ENCODE measurements at places on chromosomes 4 and X.

DNA sequence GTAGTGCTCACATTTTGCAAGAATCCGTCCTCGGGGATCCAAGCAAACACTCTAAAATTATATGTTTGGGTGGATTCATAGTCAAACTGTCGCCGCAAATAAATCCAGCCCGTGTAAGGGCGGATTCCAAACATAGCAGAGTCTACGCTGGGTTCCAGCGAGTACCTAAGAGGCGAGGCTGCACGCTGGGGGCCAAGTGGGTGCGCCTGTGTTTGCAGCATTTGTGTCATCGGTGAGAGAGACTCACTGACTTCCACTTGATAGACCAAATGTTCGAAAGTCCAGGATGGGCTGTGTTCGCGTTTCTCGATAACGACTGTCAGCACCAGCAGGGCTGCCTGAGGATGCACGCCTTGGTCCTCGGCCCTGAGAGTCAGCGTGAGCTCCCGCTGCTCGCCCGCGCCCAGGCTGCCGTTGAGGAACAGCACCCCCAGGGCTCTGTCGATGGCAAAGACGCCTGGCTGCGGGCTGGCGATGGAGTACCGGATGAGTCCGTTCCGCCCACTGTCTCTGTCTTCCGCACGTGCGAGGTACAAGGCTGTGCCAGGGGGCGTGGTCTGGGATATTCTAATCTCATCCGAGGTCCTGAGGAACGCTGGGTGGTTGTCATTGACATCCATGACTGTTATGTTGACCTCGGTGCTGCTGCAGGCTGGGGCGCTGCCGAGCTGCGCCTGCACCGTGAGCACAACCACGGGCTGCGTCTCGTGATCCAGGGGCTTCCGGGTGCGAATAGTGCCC, 158.7 kb downstream of the DCHS2 start:
- DNase-seq, result peak; percentile 14

DNA sequence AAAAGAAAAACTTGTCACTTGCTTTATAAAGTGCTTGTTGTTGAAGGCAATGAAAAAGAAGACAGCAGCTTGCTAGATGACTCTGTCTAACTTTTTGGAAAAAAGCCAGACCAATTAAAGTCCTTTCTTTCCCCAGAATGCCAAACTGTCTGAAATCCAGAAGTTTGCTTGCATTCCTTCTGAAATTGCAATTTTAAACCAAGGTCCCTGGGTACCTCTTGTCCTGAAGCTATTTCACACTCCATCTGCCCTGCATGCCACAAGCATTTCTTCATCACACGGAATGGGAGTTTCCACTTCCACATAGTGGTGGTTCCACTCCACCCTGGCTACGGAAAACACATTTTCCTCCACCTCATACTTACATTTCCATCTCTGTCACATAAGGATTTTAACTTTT, 101.0 kb downstream of the PAPSS1 start:
- no peak for DNase-seq

DNA sequence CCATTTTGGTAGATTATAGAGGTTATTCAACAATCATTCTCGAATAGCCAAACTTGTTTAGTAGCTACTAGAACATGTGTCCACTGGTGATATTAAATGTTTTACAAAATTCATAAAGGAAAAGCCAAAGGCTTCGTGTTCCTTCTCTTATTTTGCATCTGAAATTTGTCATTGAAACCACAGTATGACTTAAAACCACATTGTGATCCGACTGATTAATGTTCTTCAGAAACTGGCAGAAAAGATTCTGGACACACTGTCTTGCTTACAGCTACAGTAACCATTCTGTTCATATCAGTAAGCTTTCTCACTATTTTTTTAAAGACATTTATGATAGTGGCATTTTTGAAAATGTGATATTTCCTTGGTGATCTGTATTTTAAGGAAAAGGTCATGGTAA, 2.6 kb upstream of the SMARCA1 start:
- no peak for DNase-seq

DNA sequence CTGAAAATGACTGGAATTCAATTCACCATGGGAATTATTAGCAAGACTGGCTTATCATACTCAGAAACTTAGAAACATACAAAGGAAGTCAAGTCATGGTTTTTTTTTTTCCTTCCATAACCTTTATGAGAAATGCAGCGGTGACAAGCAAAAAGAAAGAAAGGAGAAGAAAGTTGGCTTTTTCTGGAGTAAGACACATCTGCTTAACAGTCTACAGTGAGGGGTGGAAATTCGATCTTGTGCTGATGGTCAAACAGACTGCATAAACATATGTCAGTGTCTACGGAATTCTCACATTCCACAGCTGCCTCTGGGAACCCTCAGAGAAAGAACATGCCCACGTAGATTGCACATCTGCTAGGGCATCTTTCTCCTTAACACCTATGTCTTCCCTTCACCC, 54.6 kb downstream of the PROM1 start:
- no peak for DNase-seq

DNA sequence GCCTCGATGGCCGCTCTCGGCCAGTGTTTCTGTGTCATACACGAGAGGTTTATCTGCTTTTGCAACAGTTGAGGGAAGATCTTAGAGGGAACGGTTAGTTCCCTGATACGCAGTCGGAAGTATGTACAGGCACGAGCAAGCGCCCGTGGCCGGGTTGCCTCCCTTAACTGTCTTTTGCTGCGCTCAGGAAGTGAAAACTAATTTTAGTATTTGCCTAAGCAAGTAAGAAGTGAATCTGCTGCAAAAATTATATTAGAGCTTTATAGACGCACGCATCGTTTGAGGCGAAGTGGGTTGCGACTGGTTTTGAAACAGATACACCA, 695 bp downstream of the MTM1 start:
- DNase-seq, result no peak

GRCh38 chr4:162952232-162952631, 214.5 kb downstream of the NAF1 start:
- DNase-seq, result no peak

GRCh38 chrX:136055651-136056221, 70.5 kb downstream of the SLC9A6 start:
- DNase-seq, result no peak

DNA sequence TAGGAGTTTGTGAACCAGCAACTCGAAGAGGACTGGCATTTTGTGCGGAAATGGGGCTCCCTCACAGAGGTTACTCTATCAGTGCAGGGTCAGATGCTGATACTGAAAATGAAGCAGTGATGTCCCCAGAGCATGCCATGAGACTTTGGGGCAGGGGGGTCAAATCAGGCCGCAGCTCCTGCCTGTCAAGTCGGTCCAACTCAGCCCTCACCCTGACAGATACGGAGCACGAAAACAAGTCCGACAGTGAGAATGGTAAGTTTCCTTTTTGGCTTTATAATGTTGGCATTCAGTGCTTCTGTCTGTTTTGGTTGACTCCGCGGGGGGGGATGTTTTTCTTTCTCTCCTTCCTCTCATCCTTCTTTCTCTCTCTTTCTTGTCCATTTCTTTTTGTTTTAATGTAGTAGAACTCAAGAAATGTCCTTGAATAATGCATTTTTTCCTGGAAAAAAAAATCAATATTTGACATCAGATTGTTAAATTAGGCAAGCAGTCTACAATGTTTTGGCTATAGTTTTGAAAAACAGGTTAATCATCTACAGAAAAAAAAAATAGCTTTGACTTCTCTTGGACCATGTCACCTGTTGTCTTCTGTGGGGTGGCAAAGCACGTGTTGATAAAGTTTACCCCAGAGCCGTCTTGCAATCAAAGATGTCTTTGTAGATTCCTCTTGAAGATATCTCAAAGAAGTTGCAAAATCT, 103.6 kb downstream of the TENM3 start:
- DNase-seq, result no peak

DNA sequence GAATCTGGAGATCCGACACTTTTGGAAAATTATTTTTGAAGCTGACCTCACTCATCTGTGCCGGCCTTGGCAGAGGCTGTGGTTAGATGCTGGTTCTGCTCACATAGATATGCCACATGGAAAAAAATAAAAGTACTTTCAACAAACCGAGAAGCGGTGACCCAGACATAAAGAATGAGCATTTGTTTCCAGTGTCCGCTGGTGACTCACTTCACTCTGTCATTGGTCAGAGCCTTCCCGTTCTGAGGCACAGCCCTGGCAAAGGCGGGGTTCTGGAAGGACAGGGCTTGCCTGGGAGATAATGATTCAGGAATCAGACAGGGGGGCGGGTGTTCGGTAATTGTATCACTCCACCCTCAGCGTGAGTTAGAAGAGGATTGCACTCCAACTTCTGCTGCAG, 172.4 kb upstream of the MXRA5 start:
- DNase-seq, result no peak

DNA sequence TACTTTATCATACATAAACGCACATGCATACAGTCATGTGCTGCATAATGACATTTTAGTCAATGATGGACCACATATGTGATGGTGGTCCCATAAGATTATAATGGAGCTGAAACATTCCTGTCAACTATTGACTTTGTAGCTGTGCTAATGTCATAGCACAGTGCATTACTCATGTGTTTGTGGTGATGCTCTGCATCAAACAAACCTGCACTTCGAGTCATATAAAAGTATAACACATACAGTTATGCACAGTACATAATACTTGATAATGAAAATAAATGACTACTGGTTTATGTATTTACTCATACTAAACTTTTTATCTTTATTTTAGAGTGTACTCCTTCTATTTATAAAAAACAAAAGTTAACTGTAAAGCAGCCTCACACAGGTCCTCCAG, 60.5 kb upstream of the MCUB start:
- DNase-seq, result no peak

DNA sequence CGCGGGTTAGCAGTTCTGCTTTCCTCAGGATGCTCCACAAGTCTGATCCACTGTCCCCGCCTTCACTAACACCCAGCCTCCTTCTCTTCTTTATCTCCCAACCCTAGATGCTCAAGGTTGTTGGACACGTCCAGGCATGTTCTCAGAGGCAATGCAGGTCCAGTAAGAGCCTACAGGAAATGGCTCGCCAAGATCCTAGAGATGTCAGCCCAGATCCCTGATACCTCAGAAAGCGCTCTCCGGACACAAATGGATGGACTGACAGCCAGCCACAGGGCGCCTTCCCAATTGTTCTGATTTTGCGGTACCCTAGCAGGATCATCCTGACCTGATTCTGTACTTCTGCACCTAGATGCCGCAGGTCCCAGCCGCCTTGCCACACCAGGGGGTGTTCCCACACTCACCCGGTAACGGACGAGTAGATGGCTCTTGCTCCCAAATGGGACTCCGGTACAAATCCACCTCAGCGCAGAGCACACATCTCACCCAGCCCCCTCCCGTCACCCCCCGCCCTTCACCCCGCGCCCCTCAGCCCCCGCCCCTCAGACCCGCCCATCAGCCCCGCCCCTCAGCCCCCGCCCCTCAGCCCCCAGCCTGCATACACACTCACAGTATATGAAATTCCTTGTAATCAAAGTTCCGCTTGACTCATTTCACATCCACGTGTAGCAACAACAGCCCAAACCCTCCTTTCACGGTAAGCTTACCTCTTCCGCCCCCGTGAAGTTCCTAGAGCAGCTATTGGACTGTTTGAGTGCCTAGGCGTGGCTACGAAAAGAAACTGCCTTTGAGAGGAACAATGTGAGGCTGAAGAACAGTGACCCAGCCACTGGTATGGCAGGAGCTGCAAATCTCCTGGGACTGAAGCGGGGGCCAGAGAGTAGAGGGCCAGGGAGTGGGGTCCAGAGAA, at the start of gene EDA2R:
Gene EDA2R, minus strand, starts transcription at position 488 of the 910 bp plus-strand sequence. CDS start 23,058 bp downstream, outside the sequence.
- no peak for DNase-seq

DNA sequence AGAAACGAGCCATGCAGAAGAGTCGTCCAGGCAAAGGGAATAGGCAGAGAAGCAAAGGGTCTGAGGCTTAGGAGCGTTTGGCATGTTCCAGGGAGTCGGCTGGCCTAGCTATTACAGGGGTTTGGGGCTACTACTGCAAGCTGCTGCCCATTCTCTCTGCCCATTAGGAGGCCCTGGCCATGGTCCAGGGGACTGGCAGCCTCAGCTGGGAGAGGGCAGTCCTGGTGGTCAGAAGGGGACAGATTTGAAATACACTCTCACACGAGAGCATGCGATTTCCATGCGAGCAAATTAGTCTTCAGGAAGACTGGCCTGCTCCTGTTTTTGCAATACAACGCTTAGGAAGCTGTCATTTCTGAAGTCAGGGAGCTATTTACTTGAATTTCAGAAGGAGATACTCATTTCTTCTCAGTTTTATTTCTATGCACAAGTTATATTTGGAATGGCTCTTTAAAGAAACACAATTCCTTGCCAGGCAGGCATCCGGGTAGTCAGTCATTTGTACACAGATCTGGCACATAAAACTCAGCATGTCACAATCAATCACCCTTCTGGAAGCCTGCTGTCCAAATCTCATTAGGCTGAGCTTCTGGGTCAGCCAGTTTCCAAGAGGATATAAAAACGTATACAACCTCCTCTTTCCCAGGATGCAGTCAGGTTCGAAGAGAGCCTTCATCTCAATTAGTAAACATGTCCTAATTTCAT, 27.0 kb downstream of the PROM1 start:
- no peak for DNase-seq

DNA sequence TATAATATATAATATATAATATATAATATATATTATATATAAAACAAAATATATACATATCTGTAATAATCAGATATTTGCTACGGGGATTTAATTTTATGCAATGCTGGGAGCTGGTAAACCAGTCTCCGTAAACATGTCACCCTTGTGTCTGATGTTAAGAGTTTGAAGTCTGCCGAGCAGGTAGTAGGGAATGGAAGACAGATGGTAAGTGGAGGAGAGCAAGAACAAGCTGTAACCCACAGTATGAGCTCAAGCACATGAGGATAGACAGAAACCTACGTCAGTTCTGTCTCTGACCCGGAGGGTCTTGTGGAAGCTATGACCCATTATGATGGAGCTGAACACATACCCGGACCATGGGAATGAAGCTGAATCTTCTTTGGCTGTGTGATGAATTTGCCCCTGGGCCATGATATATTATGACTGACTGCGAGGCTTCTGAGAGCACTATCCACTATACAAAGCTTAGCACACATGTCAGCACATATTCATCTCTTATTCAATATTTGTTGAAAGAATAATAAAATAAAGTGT, 46.2 kb downstream of the TIGD2 start:
- no peak for DNase-seq

- no peak for DNase-seq
Measured at GRCh38 chr4:153788051-153788412, 851 bp downstream of the SFRP2 start.

DNA sequence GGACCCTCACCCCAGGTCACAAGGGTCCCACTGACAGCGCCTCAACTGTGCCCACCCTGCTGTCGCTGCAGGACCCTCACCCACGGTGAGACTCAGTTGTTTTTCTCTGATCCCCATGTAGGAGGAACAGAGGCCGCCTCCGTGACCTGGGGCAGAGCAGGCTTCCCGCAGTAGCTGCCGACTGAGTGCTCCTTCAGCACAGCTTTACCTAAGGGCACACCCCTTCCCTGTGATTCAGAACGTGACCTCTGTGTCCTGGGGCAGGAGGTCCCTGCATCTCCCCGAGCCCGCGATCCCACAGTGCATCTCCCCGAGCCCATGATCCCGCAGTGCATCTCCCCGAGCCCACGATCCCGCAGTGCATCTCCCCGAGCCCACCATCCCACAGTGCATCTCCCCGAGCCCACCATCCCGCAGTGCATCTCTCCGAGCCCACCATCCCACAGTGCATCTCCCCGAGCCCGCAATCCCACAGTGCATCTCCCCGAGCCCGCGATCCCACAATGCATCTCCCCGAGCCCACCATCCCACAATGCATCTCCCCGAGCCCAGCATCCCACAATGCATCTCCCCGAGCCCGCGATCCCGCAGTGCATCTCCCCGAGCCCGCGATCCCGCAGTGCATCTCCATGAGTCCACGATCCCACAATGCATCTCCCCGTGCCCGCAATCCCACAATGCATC, 23.6 kb downstream of the PPP2R3B start:
- no peak for DNase-seq
